ENCODE measurements at places on chromosomes 13 and 19.

GRCh38 chr13:75426421-75426820 is 55.5 kb downstream of the TBC1D4 start:
- DNase-seq, result no peak

DNA sequence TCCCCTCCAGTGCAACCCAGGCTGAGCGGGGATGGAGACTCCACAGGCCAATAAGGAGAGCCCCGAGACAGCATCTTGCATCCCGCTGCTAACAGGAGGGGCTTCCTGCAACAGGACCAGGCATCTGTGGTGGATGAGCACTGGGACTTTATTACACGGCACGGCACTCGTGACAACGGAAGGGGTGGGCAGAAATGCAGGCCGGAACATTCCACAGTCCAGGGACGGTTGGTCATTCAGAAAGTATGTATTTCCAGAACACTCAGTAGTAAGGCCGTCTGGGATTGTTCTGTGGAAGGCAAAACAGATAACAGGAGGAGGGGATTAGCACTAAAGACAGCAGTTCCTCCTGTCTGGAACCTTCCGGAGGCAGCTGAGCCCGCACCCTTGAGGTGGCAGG is 3.3 kb upstream of the TM6SF2 start:
- DNase-seq, result no peak

- no peak for DNase-seq
Measured at GRCh38 chr13:110799246-110800236, 86.0 kb downstream of the ING1 start.

GRCh38 chr19:39407410-39407659 is 688 bp downstream of the ZFP36 start:
- DNase-seq, result no peak

DNA sequence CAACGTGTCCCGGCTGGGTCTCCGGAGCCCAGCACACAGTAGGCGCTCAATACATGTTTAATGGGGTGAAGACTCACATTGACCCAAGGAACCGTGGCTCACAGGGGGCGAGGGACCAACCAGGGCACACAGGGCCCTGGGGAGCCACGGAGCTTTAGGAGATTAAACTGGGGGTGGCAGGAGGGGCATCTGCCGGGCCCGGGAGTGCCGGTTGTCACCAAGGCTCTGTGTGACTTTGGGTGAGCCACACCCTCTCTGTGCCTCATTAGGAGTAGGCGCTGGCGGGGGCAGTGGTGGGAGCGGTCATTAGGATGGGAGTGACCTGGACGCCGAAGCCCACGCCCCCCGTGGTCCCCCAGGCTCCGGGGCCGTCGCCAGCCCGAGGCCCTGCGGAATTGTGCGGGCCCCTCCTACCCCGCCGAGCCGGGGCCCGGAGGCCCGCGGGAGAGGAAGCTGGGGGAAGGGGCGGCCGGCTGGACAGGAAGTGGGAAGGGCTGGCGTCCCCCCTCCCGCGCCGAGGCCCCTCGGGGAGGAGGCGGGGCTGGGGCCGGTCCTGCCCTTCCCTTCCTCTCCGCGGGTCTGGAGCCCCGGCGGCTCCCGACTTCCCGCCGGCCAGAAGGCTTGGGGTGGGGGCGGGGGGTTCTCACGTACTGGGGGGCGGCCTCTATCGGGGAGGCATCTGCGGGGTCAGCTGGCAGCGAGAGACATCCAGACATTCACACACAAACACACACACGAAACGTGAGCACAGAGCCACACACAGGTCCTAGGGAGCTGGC is 1.8 kb upstream of the SSBP4 start:
- DNase-seq, result no peak

- no peak for DNase-seq
Measured at GRCh38 chr13:95573221-95573620, 20.7 kb downstream of the CLDN10 start.

DNA sequence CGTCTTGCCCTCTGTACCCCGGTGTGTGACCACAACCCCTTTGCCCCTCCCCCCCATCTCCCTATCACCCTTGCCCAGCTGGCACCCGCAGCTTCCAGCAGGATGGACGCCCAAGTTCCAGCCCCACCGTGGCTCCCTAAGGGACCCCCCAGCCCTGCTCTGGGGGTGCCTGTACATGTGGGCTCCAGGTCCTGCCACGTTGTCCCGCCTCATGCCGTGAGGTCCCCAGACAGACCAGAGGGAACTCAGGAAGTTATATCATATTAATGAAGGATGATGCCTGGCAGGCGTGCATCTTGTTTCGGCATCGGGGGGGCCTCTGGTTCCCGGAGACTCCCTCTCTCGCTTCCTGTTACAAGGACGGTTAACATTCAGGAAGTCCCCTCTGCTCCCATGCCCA is 1.6 kb upstream of the PTGIR start:
- no peak for DNase-seq

GRCh38 chr13:86882107-86882506 is 789.1 kb upstream of the SLITRK5 start:
- no peak for DNase-seq

DNA sequence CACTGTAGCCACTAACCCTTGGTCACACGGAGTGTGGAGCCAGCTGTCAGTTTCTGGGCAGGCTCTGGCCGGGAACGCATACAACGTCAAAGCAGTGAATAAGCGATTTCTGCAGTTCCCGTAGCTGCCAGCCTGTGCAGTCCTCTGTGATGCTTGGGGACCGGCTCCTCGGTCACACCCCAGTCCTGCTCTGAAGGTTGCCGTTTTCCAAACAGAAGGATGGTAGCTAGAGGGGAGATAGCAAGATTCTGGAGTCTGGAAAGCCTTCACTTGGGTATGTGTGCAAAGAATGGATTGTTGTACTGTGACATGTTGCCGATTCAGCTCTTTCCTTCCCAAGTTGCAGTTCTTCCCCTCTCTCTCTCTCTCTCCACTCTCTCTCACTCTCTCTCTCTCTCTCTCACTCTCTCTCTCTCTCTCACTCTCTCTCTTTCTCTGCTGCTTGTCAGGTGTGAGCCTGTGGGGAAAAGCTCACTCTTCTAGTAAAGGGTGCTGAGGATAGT is 38.7 kb upstream of the C1QTNF9 start:
- no peak for DNase-seq

DNA sequence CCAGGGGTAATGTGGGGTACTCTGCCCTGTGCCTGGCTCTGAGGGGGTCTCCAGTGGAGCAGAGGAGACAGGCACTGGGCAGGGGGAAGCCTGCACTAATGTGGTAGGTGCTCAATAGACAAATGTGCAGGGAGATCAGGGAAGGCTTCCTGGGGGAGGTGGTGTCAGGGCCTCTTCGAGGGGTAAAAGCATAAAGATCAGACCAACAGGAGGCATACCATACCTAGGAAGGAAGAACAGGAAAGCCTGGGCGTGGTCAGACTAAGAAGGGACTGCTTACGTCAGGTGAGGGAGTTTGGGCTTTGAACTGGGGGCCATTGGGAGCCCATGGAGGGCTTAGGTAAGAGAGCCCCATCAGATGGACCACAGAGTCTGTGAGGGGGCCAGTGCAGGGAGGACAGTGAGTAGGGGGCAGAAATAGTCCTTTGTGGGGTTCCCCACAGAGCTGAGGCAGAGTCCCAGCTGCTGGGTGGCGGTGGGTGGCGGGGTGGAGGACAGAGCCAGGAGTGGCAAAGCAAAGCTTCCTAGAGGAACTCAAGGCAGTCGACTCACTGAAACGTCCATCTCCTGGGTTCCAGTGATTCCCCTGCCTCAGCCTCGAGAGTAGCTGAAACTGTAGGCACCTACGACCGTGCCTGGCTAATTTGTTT is 8.8 kb downstream of the PRR36 start:
- DNase-seq, result no peak

- no peak for DNase-seq
Measured at GRCh38 chr13:27401210-27401609, 23.2 kb upstream of the GTF3A start.

- DNase-seq, result no peak
Measured at GRCh38 chr19:3413796-3414327, 47.5 kb downstream of the NFIC start.

- DNase-seq, result no peak
Measured at GRCh38 chr13:23828086-23828485, 61.1 kb downstream of the MIPEP start.

DNA sequence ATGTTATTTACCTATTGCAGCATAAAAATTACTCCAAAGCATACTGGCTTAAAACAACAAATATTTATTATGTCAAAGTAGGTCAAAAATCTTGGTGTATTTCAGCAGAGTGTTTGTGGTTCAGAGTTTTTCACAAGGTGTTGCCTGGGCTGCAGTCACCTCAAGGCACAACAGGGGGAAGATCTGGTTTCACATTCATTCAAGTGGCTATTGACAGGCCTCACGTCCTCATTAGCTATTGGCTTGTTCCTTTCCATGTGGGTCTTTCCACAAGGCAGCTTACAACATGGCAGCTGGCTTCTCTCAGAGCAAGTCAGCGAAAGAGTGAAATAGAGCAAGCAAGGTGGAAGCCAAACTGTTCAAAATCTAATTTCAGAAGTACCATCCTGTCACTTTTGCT is 602.9 kb downstream of the OLFM4 start:
- DNase-seq, result no peak

DNA sequence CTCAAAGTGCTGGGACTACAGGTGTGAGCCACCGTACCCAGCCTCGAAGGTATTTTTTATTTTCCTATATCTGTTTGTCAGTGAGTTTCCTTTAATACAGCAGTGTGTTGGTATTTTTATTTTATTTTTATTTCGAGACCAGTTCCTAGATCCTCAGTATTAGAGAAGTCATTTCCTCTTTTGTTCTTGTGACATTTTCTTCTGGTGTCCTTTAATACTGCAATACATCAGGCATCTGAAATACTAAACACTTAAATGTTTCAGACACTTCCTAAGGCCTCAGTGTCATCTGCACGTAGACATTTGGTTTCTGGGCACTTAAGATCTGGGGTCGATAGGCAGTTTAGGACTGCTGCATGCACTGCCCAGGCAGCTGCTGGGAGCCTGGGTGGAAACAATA is 22.5 kb downstream of the GATAD2A start:
- DNase-seq, result no peak

GRCh38 chr13:113059891-113060290 is 45.7 kb upstream of the F7 start:
- no peak for DNase-seq

- no peak for DNase-seq
Measured at GRCh38 chr13:37413161-37413560, 185.4 kb downstream of the POSTN start.

DNA sequence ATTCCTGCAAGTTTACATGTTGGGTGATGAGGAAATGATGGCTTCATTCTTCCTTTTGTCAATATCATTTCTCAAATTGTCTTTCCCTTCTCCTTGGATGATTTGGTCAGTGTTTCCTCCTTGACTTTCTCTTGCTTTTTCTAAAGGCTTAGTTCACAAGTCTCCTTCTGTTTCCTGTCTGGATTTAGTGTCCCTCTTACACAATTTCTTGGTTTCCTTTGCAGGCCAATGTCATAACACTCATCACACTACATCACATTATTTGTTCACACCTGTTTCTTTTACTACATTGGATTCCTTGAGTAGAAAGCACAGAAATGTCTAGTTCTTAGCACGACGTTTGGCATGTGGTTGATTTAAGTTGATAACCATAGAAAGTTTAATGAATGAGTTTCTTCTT is 490.7 kb downstream of the TDRD3 start:
- DNase-seq, result no peak

DNA sequence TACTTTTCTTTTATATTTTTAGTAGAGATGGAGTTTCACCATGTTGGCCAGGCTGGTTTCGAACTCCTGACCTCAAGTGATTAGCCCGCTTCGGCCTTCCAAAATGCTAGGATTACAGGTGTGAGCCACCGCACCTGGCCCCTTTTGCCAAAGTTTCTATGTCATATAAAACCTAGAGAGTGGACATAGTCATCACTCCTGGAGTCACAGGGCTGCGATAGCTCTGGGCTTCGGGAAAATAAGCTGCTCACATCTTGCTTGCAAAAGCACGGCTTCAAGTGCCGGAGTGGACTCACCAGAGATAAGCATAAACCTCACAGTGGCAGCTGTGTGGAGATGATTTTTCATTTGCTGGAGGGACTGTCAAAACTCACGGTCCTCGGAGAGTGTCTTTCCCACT is 171.2 kb downstream of the TEX29 start:
- no peak for DNase-seq

GRCh38 chr19:39830406-39830805 is 3.6 kb downstream of the DYRK1B start:
- no peak for DNase-seq

DNA sequence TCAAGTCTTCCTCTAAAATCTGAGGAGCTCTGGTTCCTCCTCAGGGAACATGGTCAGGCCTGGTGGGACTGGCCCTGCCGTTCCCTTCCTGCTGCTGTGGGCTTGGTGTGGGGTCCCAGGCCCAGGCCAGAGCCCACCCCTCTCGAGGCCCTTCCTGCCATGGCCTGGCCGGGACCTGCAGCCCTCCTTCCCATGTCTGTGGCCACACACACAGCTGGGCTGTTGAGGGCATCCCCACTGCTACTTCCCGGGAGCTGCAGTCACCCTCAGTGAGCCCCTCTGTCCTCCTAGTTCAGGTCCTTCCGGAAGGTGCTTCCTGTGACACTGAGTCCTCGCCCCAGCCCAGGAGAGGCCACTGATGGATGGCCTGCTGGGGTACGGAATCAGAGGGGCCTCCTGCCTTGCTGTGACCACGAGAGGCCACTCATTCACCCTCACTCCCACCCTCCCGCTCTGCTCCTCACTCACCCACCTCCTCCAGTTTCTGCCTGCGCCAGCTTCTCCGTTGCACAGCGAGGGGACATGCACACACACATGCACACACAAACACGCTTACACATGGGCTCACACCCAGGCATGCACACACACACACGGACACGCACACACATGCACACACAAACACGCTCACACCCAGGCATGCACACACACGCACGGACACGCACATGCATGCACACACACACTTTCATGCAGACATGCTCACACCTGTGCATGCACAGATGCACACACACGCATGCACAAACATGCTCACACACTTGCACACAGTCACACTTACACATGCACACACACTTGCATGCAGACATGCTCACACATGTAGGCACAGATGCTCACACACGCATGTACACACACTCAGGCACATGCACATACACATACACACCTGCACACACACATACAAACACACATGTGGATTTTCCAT is 7.3 kb upstream of the MCF2L start:
- no peak for DNase-seq

GRCh38 chr13:30880856-30881155 is 25.3 kb upstream of the MEDAG start:
- DNase-seq, result no peak

GRCh38 chr13:82654861-82655855 is 1227.1 kb downstream of the SLITRK1 start:
- no peak for DNase-seq

- DNase-seq, result no peak
Measured at GRCh38 chr13:33251131-33251661, 34.4 kb downstream of the STARD13 start.

DNA sequence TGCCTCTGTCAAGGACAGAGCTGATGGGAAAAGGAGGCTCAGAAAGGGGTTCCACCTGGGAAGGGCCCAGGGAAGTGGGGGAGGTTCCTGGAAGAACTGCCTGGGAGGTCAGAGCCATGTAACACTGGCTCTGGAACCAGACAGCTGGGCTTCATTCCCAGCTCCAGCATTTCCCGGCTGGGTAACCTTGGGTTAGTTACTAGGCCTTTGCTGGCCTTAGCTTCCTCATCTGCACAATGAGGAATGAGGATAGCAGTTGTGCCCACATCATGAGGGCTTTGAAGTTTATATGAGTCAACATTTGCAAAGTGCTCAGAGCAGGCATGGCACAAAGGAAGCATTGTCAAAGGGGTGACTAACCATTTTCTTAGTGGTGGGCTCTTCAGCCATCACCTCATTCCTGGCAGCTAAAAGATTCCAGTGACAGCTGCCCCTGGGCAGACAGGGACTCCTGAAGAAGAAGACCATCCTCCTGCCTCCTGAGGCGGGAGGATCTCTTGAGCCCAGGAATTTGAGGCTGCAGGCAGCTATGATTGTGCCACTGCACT is 1.7 kb upstream of the DNAJB1 start:
- DNase-seq, result no peak

GRCh38 chr13:50205581-50205980 is 190.3 kb downstream of the KCNRG start:
- DNase-seq, result no peak
